ENCODE measurements at places on chromosomes 12 and 14.
A peak's percentile ranks its signal among the peaks of the same experiment; 100 is the strongest.

- no peak for DNase-seq
These were observed 92.1 kb upstream of the KRR1 start for GRCh38 chr12:75603475-75603874.

DNA sequence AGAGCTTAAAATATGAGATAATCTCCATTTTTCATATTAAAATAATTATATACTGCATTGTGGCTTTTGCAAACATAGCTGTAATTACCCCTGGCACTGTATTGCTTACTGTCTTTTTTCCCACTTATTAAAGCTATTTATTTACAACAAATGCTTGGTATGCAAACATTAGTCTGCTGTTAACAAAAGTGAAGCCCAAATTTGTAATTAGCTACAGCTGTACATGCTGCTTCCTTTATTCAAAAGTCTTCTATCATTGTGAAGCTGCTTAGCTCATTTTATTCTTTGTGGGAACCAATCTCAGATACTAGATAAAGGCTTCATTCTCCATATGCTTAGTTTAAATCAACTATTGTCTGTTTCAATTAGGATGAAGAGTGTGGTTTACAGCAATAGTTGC is 425.8 kb upstream of the FOXG1 start:
- DNase-seq = no peak

GRCh38 chr12:92987362-92987761 is 58.3 kb upstream of the EEA1 start:
- peak; percentile 69 for DNase-seq

GRCh38 chr12:67112586-67112985 is 156.6 kb upstream of the CAND1 start:
- DNase-seq = no peak

GRCh38 chr12:103632554-103633216 is 45.6 kb downstream of the STAB2 start:
- peak; percentile 27 for DNase-seq

DNA sequence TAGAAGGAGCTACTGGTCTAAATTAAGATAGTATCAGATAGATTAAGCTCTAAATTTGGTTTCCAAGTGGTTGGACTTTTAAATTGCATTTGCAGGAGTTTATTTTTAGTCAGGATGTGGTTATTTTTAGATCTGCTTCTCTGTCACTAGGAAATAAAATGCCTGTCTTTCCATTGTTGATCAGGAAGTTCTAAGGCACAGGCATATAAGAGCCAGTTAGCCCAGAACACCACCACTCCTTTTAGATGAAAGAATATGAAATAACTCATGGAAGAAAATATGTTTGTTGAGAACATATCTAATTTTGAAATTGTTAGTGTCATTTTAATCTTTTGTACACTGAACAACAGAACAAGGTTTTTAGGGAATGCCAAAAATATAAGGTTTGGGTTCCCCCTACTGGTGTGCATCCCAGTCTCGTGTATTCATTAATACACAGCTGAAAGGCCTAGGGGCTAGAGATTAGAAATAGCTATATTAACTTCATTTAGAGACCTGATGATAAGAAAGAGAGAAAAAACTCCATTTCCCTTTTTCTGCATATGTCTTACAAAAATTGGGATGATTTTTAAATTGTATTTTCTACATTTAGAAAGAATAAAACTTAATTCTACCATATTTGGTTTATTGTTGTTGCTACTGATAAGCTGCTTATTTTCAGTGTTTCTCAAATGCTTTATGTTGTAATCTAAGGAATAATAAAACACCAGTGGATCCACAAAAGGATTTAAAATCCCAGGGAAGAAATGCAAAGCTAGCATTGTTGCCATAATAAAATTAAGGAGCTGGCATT is 67.2 kb downstream of the RIC8B start:
- DNase-seq = peak; percentile 17

- no peak for DNase-seq
These were observed 253.1 kb downstream of the CCDC91 start for GRCh38 chr12:28443337-28443736.

GRCh38 chr12:41061192-41061591 is 126.9 kb upstream of the PDZRN4 start:
- DNase-seq = no peak

- DNase-seq = no peak
These were observed 12.4 kb downstream of the MGST1 start for GRCh38 chr12:16359512-16360491.

- DNase-seq = no peak
These were observed 87.3 kb downstream of the TMX1 start for GRCh38 chr14:51327376-51327775.

DNA sequence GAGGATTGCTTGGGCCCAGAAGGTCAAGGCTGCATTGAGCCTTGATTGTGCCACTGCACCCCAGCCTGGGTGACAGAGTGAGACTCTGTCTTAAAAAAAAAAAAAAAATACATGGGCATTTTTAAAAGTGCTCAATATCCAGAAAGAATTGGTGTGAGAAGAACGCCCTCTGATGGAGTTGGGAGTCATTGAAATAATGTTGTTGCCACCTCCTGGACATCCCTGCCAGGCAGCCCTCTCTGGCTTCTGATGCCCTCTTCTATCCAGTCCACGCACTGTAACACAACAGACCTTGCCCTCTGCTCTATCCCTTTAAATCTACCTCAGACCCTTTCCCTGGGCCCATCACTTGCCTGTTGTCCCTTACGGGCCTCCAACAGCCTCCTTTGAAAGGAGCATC is 4.9 kb downstream of the PTGDR start:
- peak; percentile 72 for DNase-seq

GRCh38 chr12:31005944-31006361 is 67.7 kb upstream of the DDX11 start:
- no peak for DNase-seq

- no peak for DNase-seq
These were observed 27.1 kb downstream of the OSBPL8 start for GRCh38 chr12:76532520-76532919.

- DNase-seq = no peak
These were observed 260.3 kb downstream of the VRK1 start for GRCh38 chr14:97057238-97058073.

- DNase-seq = peak; percentile 11
These were observed 70.0 kb downstream of the KIF21A start for GRCh38 chr12:39372929-39373328.

DNA sequence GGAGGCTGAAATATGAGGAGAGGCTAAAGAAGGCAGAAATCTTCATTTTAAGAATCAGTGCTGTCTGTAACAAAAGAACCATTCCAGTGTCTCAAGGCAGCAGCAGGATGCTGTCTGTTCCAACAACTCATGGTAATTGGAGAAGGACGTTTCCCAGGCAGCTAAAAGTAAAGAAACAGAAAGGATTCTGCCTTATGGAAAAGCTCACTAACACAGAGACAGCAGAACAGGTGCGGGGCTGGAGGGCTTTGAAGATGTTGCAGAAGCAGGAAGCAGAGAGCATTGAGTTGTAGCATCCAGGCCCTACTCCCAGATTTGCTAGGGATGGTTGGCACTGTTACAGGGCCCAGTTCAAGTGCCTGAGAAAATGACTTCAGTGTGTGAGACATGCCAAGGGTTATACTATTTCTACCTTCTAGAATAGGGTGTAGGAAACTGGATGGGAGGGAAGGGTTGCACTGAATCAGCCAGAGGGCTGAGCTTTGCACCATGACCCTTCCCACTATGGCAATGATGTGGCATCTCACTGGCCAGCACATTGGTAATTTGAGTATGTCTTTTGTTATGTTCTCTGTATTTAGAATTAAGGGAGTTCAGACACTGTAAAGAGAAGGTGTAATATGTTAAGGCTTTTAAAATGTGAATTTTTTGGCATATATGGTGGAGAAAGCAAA is 160.0 kb upstream of the FBXO33 start:
- DNase-seq = no peak

DNA sequence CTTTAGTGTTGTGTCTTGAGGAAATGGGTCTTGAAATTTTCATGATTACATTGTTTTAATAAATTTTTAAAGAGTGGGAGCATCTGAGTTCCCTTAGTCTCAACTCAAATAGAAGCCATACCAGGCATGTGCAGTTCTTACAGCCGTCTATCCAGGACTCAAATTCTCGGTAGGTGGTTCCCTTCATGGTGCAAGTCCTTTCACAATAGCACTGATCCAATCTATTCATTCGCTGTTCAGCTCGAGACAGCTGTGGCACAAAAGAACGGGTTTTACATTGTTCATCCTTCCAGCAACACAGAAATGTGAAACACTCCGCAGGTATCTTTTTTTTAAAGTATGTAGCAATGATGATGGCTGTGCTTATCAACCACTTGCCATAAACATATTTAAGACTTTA is 100.2 kb downstream of the NELL2 start:
- DNase-seq = no peak

GRCh38 chr14:67623114-67623513 is 3.4 kb downstream of the ARG2 start:
- DNase-seq = no peak

GRCh38 chr12:63862187-63862968 is 17.9 kb downstream of the SRGAP1 start:
- no peak for DNase-seq

DNA sequence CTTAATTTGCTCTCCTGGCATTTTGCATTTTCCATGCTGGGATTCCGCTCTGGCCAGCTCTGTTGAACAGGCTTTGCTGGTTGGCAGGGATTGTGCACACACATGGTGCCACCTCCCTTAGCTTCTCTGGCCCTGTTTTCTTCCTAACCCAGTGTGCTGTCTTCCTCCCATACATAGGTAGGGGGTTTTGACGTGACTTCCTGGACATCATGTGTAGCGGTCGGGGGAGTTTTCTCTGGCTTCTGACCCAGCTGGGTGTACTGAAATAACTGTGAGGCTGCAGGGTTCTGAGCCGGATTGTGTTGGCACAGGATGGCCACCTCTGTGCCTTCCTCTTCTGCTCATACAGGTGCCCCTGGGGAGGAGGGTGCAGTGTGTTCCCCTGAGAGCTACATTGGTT is 25.7 kb downstream of the C14orf132 start:
- no peak for DNase-seq

DNA sequence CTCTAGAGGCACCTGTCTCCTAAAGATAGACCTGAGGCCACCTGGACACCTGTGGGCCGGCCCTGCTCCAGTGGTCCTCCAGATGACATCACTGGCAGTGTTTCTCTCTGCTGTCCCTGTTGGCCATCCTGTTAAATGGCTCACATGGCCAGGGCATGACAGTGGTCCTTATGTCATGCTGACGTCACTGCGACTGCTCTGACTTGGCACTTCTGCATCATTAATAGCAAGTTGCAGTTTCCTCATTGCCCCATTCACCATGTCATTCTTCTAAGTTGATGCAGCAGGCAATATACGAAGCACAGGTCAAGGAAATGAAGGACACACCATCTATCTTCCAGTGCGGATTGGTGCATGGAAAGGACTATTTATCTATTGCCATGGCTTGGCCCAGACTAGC is 1468.5 kb upstream of the TMEM132C start:
- no peak for DNase-seq

DNA sequence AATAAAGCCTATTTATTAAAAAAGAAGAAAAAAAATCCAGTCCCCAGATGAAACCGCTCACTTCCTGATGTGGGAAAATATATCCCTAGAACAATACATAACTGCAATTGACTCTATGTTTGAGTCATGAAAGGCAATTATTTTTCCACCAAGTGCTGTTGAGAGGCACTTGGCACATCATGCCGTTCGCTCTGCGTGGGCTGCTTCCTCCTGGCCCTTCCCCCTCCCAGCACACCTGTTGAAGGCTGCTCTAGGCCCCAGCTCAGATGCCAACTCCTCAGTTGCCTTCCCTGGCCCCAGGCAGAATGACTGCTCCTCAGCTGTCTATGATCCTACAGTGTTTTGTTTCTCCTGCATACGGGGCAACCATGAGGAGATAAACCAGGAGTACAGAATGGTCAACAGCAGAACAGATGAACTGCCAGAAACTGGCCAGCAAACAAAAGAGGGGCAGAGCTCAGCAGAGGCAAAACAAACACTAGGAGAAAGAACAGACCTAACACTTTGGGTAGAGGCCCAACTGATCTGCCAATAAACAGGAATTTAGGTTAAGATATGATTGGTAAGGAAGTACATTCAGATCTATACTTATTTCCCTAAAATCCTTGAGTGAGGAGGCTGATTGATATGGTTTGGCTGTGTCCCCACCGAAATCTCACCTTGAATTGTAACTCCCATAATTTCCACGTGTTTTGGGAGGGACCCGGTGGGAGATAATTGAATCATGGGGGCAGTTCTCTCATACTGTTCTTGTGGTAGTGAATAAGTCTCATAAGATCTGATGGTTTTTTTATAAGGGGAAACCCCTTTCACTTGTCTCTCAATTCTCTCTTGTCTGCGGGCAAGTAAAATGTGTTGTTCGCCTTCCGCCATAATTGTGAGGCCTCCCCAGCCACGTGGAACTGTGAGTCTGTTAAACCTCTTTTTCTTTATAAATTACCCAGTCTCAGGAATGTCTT is 58.6 kb downstream of the SLC38A1 start:
- peak; percentile 75 for DNase-seq

- DNase-seq = no peak
These were observed 84.6 kb downstream of the TXNDC16 start for GRCh38 chr14:52467515-52468266.

- DNase-seq = no peak
These were observed 361.9 kb upstream of the TMTC1 start for GRCh38 chr12:30145684-30146032.

GRCh38 chr12:110002676-110003515 is 3.7 kb downstream of the ANKRD13A start:
- no peak for DNase-seq

DNA sequence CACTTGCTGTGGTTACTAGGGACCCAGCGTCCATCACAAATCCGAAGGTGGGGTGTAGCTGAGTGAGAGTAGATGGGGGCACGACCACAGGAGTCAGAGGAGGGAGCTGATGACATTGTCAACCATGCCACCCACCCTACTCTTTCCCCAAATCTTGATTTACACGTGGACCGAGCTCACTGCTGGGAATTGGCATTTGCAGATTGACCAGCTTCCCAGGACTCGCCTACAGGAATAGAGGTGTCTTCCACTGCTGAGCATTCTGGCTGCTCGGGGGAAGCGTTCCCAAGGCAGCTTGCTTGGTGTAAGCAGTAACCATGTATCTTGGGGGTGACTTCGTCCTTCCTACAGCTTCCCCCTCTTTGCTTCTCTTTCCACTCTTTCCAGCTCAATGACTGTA is 353 bp upstream of the PTPRR start:
- no peak for DNase-seq

- DNase-seq = no peak
These were observed 13.8 kb upstream of the TMPRSS12 start for GRCh38 chr12:50828886-50829285.

DNA sequence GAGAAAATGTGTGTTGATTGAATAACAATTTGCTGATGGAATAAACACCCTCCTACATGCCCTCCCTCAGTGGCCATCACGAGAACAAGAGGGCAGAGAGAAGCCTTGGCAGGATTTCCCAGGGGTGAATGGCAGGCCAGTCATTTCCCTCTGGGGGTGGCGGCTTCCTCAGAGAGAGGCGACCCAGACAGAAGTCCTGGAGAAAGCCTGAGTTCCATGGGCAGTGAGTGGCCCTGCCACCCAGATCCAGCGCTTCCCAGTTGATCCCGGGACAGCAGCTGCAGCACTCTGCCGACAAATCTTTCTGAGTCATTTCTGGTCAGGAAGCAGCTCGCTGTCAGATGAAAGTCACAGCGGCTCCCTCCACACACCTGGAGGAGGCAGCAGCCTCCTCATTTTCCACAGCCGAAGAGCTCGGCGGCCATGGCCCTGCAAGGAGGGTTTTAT is 123.0 kb downstream of the SCARB1 start:
- DNase-seq = no peak
